Epithelial cell of prostate (primary cell): ENCODE measurements at places on chromosomes 3 and 15.
A peak's percentile ranks its signal among the peaks of the same experiment; 100 is the strongest.

GRCh38 chr15:23484870-23485269 lies 37.8 kb upstream of the GOLGA6L2 start:
- no peak for DNase-seq

DNA sequence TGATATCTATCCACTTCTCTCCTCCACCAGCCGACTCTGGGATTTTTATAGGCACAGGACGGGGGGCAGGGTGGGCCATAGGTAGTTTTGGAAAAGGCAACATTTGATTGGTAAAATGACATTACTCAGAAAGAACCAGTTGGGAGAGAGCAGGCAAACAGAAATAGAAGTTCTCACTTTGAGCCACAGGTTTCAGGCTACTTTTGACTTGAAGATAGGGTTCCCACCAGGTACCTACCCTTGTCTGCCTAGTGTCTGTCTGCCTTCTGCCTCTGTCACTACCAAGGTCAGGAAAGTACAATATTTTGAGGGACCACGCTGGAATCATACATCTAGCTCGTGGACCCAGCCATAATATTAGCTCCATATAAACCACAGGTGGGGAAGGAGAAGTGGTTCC lies 412.9 kb upstream of the GRM7 start:
- no peak for DNase-seq

DNA sequence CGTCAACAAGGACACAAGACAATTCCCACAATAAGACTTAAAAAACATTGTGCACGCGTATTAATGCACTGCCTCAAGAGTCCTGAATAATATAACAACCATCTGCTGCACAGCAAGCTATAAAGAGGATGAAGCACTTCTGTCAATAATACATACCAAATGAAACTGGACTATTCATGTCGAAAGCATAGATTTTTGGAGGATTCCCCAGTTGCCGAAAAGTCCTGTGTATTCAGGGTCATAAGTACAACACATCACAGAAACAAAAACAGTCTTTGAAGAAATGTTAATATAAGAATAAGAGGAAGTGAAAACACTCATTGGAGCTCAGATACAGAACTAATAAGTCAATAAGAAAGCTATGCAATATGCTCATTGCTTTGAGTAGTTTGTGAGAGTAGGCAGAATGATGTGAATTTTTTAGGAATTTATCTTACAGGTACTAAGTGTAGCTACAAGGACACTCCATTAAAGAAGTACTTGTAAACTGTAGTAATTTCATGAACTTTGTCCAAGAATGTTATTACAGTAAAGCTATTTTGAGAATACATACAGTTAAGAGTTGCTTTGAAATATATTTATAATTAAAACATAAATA lies 31.6 kb downstream of the CBLB start:
- DNase-seq = no peak

- DNase-seq = no peak
Observed at GRCh38 chr3:61809879-61810278, 248.5 kb downstream of the PTPRG start.

GRCh38 chr15:76815421-76815820 lies 89.7 kb downstream of the SCAPER start:
- DNase-seq = no peak

- no peak for DNase-seq
Observed at GRCh38 chr15:65916041-65916663, 46.9 kb downstream of the RAB11A start.

- no peak for DNase-seq
Observed at GRCh38 chr15:75107516-75107907, 84.1 kb downstream of the PPCDC start.

GRCh38 chr3:152516216-152516615 lies 247.5 kb downstream of the MBNL1 start:
- no peak for DNase-seq

DNA sequence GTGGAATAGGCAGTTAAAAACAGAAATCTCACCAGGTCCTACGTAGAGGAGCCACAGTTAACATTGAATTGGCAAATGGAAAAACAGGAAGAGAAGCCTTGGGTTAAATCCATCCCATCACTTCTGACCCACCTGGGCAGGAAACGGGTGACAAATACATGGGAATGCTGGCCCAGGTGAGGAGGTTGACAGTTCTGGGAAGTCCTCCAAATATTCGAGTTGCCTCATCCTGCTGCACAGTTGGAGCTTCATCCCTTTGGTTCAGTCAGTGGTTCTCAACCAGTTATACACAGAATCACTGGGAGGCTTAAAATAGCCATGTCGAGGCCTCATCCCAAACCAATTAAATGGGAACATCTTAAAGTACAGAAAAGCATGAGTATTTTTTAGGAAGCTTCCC lies 5.3 kb downstream of the MYZAP start:
- no peak for DNase-seq

DNA sequence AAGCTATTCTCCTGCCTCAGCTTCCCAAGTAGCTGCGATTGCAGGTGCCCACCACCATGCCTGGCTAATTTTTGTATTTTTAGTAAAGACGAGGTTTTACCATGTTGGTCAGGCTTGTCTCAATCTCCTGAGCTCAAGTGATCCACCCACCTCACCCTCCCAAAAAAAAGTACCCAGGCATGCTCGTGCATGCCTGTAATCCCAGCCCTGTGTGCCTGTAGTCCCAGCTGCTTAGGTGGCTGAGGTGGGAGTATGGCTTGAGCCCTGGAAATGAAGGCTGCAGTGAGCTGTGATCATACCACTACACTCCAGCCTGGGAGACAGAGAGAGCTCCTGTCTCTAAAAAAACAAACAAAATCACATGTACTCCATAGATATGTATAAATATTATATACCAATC lies 176.5 kb downstream of the SOX2 start:
- DNase-seq = no peak

GRCh38 chr3:192850451-192850981 lies 67.1 kb downstream of the MB21D2 start:
- peak; percentile 81 for DNase-seq

GRCh38 chr3:174538151-174538550 lies 321.0 kb upstream of the NAALADL2 start:
- no peak for DNase-seq

GRCh38 chr15:40844696-40845030 lies 815 bp downstream of the SPINT1 start:
- DNase-seq = no peak
